ENCODE measurements at places on chromosomes 11 and 22. TPM values are rescaled to one million over a fixed set of nuclear protein-coding genes. Genes with fewer than 3 reads are reported as not detected.

SCGB1D2 gene
- total RNA-seq = not detected

OR6T1 gene
- total RNA-seq = not detected

XNDC1N gene
- 3.2 TPM for total RNA-seq

ARVCF gene
- 0.84 TPM for total RNA-seq

TOP3B gene
- total RNA-seq = 15.5 TPM

DNA sequence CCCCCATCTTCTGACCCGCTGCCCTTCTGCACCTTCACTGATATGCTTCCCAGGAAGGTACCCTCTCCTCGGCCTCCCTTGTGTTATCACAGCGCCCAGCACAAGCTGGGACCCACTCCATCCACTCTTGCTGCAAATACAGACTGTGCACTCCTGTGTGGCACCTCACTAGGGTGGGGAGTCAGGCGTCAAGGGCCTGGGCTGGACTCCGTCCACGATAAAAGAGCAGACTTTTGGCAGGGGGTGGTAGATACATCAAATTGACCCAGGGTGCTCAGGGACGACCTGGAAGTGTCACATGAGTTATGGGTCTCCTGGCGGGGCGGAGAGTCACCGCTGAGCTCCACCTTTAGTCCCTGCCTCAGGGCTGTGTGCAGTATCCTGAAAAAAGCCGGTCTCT is 908 bp downstream of the TRPM5 start:
- no peak for DNase-seq

DNA sequence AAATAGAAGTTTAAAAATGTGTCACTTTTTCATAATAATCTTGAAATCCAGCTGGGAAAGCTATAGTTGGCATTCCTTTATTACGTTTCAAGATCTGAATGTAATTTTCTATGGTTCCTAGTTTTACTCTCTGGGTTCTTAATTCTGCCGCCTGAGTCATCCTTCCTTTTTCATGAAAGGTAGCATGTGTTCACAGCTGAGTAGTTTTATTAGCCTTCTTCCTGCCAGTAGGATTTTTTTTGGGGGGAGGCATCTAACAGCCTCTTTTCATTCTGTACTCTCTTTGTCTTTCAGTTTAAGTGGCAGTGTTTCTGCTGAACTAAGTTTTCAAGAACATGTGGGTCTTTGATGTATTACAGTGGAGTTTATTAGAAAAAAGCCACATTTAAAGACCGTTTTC is 36.5 kb downstream of the OR2AG2 start:
- no peak for DNase-seq

- DNase-seq = no peak
Observed at GRCh38 chr11:115663790-115664189, 159.6 kb upstream of the CADM1 start.

- no peak for DNase-seq
Observed at GRCh38 chr11:78319453-78319955, 98.1 kb downstream of the GAB2 start.

DNA sequence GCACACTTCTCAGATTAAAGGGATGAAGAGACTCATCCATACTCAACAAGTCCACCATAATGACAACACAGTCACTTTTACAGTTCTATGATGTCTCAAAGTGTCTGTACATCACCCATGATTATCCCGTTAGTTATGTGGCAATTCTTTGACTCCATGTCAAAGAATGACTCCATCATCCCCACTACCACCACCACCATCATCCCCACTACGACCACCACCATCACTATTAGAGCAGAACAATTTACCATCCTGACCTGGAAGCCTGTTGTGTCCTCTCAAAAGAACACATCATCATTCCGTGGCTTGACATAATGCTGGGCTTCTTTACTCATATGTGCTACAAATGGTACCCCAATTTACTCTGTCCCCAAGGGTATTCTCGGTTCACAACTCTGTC is 13.7 kb downstream of the PRR5L start:
- DNase-seq = no peak

- no peak for DNase-seq
Observed at GRCh38 chr11:119376197-119376847, 5.2 kb downstream of the USP2 start.

DNA sequence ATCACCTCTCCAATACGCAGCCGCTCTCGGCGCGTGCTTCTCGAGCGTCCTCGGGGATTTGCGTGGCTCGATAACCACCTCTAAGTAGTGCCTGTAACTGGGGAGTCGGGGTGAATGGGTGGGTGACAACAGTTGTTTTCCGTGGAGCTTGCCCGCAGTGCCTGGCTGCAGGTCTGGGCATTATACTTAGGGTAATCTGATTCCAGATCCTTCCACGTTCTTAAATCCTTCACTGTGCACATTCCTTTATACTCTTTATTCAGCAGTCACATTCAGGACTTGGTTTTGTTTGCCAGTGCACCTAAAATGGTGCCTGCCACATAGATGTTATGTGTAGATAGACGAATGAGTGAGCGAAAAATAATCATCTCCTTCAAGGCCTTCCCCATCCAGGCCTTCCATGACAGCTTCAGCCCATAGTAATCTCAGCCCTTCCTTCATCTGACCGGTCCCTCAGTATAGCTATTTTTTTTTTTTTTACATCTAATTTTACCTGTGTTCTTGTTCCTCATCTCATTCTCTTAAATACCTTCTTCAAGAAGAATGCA is 602 bp downstream of the NAT10 start:
- DNase-seq = no peak

DNA sequence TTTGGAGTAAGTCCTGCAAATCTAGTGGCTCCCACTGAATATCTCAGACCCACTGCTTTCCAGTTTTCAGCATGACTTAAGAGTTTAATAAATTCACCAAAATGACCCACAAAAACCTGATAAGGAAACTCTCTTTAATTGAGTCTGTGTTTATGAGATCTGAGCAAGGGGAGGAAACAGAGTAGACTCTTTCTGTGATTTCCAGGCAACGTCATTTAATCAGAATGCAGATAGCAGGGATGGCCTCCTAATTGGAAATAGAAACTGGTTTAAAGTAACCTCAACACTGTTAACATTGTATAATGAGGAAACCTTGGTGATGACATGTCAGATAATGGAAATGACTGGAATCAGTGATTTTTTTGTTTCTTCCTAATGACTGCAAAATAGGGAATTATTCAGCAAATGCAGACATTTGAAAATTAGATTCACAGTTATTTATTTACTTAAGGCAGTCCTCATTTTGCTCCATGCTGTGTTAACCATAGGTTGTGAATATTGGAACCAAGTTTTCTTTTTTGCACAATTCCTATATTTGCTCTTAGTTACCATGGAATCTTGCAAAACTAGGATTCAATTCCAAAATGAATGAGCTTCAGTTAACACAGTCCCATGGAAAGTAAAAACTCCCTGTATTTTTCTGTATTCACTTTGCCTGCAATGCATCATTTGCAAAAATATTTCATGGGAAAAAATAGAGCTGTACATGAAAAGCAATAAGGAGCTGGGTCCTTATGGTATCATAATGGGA is 1324.5 kb downstream of the LRRC4C start:
- DNase-seq = no peak

DNA sequence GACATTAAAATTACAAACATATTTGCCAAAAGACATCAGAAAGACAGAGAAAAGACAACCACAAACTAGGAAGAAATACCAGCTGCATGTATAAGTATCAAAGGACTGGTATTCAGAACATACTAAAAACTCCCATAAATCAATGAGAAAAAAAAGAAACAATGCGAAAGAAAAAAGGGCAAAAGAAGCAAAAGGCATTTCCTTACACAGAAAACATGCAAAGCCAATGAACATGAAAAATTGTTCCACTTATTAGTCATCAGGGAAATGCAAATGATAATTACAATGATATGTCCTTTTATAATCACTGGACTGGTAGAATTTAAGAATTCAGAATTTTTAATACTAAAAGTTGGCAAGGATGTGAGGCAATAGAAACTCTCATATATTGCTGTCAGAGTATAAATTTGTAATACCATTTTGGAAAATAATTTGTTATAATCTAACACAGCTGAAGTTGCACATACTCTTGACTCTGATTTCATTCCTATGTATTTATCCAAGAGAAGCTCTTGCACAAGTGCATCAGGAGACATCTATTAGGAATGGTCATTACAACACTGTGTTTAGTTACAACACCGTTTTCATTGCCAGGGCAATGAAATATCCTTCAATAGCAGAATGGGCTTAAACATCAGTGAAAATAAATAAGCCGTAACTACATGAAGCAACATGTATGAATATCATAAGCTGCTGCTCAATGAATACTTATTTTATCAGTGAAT is 279.7 kb downstream of the SWAP70 start:
- DNase-seq = no peak

GRCh38 chr11:30392221-30392784 is 69.4 kb downstream of the ARL14EP start:
- DNase-seq = no peak
